ENCODE measurements at places on chromosomes 7 and 10.

DNA sequence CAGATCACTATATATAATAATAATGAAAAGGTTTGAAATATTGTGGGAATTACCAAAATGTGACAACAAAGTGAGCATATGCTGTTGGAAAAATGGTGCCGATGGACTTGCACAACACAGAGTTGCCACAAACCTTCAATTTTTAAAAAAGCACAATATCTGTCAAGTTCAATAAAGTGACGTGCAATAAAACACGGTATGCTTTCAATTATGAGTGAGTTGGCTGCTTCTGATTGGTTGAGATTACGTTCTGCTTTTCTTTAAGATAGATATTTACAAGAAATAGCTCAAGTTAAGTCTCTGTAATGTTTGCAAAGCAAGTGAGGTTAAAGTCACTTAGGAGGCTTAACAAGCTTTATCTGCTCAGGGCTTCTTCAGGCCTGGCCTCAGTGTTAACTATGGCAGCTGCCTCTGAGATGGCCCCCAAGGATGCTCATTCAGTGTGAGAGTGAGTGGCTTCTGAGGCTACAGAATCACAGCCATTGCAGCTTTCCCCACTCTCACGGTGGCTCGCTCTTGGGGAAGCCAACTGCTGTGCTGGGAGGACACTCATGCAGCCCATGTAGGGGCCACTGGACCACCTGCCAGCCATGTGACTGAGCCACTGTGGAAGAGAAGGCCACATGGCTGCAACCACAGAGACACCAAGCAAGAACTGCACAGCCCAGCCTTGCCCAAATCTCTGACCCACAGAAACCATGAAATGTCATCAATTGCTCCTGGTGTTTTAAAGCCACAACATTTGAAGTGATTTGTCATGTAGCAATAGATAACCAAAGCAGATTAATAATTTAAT, 78.3 kb upstream of the TMEM72 start:
- no peak for DNase-seq

- DNase-seq, result no peak
Observed at GRCh38 chr10:14185316-14186045, 145.2 kb downstream of the FRMD4A start.

DNA sequence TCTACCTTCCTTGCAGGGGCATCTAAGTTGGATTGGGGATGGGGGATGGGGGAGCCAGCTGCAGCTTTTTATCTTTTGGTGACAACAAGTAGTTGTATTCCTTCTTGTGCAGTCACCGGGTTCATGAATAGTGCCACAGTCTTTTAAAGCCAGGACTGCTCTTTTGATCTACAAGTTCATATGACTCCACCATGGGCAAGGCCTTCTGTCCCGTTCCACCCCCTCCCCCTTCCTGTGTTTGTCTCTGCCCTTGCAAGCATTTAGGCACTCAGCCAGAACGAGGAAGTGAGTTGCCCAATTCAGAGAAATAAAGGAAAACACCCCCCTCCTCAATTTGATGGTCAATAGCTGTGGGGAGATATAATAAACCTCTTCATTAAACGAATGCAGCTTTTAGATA, 44.8 kb upstream of the EGR2 start:
- DNase-seq, result no peak

GRCh38 chr7:64775289-64775688, 18.9 kb upstream of the ZNF138 start:
- DNase-seq, result no peak

DNA sequence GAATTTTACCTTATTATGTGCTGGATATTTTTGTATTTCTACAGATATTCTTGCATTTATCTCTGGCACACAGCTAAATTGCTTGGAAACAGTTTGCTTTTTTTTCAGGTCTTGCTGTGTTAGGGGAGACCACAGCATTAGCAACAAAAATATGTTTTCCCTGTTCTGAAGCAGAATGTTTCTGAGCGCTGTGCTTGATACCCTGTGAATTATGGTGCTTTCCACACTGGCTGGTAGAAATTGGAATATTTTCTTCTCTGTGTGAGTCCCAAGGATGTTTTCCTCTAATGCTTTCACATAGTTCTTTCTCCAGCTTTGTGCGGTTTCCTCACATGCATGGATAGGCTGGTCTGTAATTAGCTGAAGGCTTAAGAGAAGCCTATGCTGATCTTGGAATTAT, 651.6 kb upstream of the IGFBP3 start:
- DNase-seq, result no peak

DNA sequence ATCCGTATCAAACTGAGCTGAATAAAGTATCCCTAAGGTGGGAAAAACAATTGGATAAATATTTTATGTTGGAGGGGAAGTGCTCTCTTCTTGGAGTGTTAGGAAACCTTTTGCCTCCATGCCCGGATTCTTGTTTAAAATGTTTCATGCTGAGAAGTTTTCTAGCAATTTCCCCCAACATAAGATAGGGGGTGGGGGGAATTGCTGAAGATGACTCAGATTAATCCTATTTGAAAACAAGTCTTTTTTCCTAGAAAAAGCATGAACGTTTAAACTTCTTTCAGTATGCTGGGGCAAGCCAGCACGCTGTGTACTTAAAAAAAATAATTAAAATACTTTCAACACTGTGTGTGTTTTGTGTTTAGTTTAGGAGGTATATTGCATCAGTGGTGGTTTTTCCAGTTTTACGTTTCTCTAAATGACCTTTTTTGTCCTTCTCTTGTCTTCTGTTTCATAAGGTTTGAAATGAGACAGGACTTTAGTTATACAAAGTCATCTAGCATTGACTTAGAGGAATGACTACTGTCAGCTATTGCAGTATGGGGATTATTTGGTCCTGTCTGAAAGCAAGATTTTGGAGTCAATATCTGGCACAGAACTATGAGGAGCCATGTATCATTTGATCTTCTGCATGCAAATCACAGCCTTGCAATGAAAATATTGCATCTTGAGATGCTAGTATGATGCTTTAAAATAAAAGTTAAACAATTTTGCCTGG, 295.9 kb downstream of the GATA3 start:
- no peak for DNase-seq

- DNase-seq, result no peak
Observed at GRCh38 chr7:94580601-94581000, 71.0 kb downstream of the CASD1 start.

GRCh38 chr10:1183033-1183396, 126.8 kb downstream of the WDR37 start:
- no peak for DNase-seq

DNA sequence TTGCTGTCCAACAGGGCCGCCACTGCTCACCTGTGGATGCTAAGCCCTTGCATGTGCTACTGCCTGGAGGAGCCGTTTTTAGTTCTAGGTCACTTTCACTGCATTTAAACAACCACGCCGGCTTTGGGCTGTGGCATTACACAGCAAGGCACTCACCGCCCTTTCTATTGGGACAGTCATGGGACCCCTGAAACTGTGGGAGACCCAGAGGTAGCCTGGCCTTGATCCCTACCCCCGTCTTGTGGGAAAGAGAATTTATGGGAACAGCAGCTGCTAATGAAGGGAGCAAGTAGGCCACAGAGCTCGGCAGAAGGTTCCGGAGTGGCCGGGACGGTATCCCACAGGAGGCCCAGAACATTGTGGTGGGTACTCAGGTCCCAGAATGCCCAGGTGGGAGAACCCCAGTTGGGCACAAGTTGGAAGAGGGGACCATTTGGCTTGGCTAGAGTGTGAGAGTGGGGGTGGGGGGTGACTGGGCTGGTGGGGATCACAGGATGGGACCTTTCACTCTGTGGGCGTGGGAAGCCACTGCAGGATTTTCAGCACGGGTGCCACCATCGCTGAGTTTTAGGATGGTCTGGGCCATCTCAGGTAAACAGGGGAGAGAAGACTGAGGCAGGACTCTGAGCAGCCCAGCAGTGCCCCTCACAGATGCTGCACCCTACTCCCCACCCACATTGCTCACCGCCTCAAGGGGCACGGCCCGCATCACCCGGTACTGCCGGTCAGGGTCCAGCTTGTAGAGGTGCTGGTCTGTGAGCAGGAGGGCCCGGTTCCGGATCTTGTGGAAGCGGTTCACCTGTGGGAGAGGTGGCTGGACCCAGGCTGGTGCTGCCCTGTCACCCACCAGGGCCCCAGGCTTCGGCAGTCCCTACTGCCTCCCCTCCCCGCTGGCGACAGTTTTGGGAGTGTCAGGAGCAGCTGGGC, 15.2 kb downstream of the MYO1G start:
- no peak for DNase-seq

- no peak for DNase-seq
Observed at GRCh38 chr7:118222591-118222990, 1.9 kb upstream of the ANKRD7 start.

- no peak for DNase-seq
Observed at GRCh38 chr10:70650104-70650503, 22.2 kb upstream of the ADAMTS14 start.

DNA sequence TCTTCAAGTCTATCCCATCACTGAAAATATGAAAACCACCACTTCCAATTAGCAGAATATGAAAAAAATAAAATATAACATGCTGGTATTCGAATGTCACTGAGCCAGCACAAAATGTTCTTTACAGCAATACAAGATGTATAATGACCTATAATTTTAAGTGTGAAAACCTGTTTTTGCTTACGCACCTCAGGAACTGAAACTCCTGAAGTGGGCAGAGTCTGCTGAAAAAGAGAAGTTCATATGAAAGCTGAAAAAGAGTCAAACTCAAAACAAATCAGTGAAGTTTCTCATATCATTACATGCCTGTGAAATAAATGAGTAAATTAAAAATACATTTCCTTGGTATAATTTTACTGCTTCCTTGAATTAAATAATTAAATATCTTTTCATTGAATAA, 272.5 kb downstream of the DGKB start:
- no peak for DNase-seq

GRCh38 chr7:4657640-4658417, 24.3 kb upstream of the FOXK1 start:
- DNase-seq, result no peak

GRCh38 chr10:97766106-97766810, 5.5 kb downstream of the SFRP5 start:
- no peak for DNase-seq

- DNase-seq, result no peak
Observed at GRCh38 chr7:106668861-106669524, 8.0 kb upstream of the CCDC71L start.

- DNase-seq, result no peak
Observed at GRCh38 chr10:133481657-133482056, 27.9 kb downstream of the SCART1 start.

DNA sequence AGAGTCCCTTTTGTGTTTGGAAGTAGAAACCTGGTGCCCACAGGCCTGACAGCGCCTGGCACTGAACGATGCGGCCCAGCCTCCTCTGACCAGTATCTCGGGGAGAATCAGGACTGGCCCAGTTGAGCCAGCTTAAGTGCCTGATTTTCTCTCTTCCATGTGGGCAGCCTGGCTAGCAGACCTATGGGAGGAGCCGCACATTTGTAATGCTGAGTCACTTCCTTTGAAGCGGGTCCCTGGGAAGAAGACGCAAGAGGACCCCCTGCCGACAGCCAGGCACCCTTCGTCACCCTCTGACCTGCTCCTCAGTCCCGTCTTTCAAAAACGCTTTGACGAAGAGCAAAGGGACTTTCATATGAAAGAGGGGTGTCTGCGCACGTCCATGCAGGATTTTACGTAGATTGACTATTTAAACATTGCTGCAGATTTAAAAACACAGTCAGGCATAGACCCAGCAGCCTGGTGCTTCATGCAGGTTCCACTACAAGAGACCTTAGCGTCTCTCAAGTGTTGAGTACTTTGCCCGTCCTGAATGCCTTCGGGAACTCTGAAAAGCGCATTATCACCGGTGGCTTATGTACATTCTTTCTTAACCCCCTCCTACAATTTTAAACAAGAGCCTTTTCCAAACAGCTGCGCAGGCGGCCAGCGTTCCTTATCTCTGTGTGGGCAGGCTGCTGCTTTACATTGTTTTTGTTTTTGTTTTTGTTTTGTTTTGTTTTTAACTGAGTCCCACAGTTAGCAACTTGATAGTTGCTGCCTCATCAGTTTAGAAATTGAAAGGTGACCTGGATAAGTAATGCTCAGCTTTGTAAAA, 36.5 kb upstream of the AP5Z1 start:
- DNase-seq, result no peak

- DNase-seq, result no peak
Observed at GRCh38 chr7:127822822-127823508, 171.0 kb downstream of the SND1 start.

DNA sequence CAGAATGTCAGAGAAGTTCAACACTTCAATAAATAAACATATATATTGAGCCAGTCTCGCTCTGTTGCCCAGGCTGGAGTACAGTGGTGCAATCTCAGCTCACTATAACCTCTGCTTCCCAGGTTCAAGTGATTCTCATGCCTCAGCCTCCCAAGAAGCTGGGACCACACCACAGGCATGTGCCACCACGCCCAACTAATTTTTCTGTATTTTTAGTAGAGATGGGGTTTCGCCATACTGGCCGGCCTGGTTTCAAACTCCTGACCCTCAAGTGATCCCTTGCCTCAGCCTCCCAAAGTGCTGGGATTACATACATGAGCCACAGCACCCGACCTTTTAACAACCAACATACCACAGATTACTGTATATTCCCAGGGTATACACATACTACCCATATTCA, 134.2 kb downstream of the JMJD1C start:
- DNase-seq, result no peak

- no peak for DNase-seq
Observed at GRCh38 chr7:108132551-108133265, 2.5 kb upstream of the LAMB4 start.

GRCh38 chr10:105837951-105838350, 1196.9 kb downstream of the SORCS3 start:
- DNase-seq, result no peak

DNA sequence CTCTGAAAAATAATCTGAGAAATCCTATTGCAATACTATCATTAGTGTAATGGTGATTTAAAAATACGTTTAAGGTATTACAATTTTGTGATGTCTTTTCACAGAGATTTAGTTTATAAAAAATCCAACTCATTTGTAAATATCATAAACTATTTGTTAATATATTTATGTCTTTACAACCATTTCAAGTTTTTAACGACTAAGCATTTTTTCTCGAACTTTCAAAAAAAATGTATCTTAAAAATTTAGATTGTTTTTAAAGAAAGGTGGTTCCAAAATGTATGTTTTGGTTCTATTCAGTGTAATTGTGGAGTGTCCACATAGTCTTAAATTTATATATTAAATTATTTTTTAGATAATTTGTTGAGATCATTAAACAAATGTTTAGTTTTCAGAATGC, 134.2 kb upstream of the TEX47 start:
- DNase-seq, result no peak

- no peak for DNase-seq
Observed at GRCh38 chr7:127738859-127739258, 86.9 kb downstream of the SND1 start.

- DNase-seq, result no peak
Observed at GRCh38 chr7:44411306-44411705, 79.2 kb downstream of the NUDCD3 start.

- DNase-seq, result no peak
Observed at GRCh38 chr10:113384181-113384580, 168.7 kb upstream of the HABP2 start.

- no peak for DNase-seq
Observed at GRCh38 chr7:47666164-47666862, 84.4 kb upstream of the TNS3 start.

- DNase-seq, result no peak
Observed at GRCh38 chr10:675532-675931, 13.9 kb downstream of the DIP2C start.

- no peak for DNase-seq
Observed at GRCh38 chr7:99325001-99325493, 651 bp upstream of the ARPC1A start.

All from activated T-cell treated with anti-CD3 and anti-CD28 coated beads for 4 hours (primary cell).